ENCODE measurements at places on chromosomes 13 and 19.

GRCh38 chr13:110390567-110390966 is 83.5 kb downstream of the COL4A2 start:
- DNase-seq: no peak

DNA sequence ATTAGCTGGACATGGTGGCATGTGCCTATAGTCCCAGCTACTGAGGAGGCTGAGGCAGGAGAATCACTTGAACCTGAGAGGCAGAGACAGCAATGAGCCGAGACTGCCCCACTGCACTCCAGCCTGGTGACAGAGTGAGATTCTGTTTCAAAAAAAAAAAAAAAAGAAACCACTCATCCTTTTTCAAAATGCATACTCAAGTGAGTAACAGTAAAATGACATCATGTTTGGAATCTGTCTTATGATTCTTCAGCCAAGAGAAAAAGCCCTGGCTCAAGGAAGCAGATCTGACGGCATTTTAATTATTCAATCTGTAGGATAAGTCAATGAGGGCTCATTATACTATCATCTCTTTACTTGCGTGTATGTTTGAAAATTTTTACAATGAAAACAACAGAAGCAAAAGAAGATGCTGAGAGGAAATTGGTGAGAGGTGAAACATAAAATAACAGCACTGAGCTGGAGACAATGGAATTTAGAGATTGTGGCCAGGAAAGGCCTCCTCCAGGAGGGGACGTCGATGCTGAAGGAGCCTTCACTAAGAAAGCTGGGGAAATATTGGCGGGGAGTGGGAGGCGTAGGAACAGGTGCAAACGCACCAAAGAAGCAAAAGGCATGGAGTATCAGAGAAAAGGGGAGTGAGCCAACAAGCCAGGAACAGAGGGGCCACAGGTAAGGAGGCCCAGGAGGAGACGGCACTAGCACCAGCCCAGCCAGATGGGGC is 12.9 kb upstream of the CCNE1 start:
- DNase-seq: no peak

DNA sequence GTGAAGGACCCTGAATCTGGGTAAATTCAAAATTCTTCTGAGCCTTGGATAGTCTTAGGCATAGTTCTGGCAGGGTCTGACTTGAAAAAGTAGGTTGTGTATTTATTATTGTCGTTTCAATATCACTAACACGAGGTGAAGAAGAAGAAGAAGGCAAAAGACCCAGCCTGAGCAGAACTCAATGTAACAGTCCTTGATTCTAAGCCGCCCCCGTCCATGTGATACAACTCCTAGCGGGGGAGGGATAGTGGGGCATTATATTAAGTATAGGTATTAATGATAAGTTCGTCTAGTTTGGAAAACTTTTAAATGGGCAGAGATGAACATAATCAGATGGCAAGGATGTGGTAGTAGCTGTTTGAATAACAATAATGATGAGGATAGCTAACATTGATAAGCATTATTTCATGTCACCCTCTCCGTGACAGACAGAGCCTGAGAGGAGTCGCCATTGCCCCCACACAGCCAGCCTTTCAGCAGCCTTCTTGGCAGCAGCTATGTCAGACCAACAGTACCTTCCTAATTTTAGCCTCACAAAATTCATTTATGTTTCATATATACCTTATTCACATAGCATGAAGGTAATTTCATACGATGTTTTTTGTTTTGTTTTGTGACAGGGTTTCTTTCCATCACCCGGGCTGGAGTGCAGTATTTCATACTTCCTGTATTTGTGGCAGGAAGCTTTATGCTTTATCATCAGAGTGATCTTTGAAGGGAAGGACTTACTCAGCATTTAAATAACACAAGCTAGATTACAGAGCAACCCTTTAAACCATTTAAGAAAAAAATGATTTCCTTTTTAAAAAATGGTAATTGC is 64.4 kb upstream of the NPAS1 start:
- DNase-seq: no peak

DNA sequence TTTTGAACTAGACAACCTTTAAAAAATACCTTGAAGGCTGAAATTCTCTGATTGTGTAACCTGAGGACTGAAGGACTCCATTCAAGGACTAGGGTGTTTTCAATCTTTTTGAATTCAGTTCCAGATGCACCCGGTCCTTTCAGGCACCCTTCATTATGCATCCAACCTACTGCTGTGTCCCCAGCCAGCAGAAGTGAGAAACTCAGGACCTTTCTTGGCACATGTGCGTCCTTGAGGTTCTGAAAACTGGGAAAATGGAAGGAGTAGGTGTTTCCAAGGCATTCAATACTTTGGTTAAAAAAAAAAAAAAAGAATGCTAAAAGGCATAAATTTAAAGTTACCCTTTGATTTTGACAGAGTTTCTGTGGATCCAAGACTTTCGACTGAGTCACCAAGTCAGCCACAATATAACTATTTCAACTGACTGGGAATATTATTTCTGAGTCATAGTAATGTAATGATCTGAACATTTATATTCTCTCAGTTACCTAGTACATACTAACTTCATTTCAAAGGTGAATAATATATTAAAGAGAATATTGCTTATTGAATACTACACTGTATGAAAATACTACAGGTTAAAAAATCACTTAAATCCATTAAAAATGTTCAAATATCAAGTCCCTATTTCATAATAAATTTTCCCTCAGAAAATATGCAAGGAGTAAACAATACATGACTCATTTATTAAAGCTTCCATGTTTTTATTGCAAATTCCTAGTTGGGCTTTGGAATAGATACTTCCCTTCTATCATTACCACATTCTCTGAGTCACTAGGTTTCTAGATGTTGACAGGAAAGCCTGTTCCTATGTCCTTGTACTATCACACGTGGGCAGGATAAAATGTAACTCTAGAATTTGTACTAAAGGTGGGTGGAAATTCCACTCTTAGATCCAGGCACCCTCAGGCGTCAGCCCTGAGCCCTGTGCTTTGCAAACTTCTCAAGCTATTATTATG is 2.4 kb upstream of the ITGBL1 start:
- DNase-seq: no peak

GRCh38 chr19:1211494-1212234 is 6.1 kb downstream of the STK11 start:
- no peak for DNase-seq

- DNase-seq: no peak
These were observed 462.5 kb upstream of the SLITRK5 start for GRCh38 chr13:87208636-87209035.

GRCh38 chr19:45217193-45217956 is 27.8 kb downstream of the EXOC3L2 start:
- no peak for DNase-seq

DNA sequence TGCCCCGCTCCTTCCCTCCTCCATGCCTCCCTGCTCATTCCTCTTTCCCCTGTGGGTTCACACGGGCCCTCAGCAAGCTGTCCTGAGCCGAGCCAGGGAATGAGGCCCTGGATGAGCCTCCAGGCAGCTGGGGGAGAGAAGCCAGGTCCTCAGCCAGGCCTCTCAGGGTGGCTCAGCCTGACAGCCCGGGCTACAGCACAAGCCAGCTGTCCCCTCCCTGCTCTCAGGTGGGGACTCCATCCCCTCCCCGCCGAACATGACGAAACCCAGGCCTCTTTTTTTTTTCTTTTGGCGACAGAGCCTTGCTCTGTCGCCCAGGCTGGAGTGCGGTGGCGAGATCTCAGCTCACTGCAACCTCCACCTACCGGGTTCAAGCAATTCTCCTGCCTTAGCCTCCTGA is 40.0 kb upstream of the MATK start:
- no peak for DNase-seq

- peak; percentile 38 for DNase-seq
These were observed 4.0 kb upstream of the GRIN3B start for GRCh38 chr19:996051-996838.

- no peak for DNase-seq
These were observed 60.6 kb downstream of the MBNL2 start for GRCh38 chr13:97282705-97283104.

DNA sequence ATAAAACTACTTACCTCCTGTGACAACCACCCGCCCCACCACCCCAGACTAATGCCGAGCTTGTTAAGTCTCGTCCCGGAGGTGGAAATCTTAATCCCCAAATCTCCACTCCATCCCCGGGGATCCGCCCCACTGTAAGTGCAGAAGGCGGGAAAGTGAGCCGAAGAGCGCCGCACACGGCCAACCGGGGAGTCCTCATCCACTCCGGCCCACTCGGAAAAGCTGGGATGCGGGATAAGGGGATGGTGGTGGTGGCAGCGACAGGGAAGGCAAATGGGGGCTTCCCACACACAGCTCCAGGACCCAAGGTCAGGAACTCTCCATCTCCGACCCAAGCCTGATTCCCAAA is 621 bp downstream of the FBL start:
- DNase-seq: no peak

GRCh38 chr13:24199016-24199415 is 38.5 kb downstream of the SPATA13 start:
- no peak for DNase-seq

GRCh38 chr13:50910485-50910805 is 854 bp downstream of the RNASEH2B start:
- no peak for DNase-seq

- no peak for DNase-seq
These were observed 176.8 kb upstream of the PCDH20 start for GRCh38 chr13:61592489-61592888.

DNA sequence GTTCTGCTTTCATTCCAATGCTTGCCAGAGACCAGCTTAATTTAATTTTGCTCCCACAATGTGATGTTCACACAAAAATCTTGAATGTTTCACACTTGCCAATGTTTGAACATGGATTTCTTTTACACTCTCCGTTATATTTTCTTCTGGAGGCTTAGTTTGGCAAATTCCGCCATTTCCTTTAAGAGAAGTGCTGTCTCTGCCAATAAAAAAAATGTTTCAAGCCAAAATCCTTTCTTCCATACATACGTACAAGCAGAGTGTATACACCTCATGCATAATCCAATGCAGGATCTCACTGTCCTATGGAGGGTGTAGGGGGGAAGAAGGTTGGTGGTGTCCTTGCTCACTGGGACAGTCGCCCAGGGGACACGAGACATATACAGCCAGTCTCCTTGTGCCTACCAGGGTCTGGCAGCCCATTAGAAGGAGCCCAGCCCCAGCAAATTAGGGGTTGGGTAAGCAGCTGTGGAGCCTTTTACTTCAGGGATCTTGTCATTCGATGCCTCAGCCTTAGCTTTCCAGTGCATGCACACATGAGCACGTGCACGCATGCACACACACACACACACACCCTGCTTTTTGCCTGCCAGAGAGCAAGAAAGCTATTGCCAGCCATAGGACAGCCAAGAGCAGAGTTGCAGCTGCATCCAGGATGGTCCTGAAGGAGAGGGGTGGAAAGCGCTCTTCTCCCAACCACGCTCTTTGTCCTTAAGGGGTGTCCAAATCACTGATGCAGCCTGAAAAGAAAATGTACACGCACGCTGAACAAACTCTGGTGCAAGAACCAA is 208.3 kb downstream of the FOXO1 start:
- DNase-seq: no peak

- DNase-seq: no peak
These were observed 181.9 kb upstream of the RNF113B start for GRCh38 chr13:98358937-98359336.

GRCh38 chr19:44712864-44713515 is 14.0 kb downstream of the CEACAM16 start:
- DNase-seq: no peak

GRCh38 chr13:109910194-109910593 is 123.8 kb upstream of the IRS2 start:
- no peak for DNase-seq

GRCh38 chr19:54921082-54921481 is 15.1 kb downstream of the NCR1 start:
- no peak for DNase-seq

DNA sequence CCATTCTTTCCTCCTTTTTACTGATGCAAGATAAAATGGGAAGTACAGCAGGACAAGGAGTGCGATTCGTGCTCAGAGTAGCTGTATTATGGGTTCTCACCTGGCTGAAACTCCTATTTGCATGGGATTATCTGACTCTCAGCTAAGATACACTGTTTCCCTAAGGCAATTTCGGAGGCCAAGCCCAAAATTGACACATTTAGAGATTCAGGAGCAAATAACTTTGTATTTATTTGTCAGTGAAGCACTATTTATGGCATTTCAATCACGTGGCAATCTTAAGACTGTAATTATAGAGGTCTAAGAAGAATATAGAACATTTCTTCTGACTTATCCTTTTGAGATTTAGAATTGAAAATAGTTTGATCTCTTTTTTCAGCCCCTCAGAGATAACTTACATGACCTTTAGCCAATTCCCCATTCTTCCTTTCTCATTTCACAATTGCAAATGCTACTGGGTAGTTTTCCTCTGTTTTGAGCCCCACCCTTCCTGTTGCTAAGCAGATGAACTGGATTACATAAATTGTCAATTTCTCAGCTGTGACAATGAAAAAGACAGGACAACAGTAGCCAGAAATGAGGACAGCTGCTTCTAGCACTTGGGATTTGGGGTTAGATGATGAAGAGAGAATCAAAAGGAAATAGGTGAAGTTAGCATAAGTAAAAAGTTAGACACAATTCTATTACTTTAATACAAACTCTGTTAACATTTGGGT is 122.7 kb upstream of the FRY start:
- no peak for DNase-seq

GRCh38 chr19:14165990-14166830 is 29.8 kb upstream of the ASF1B start:
- no peak for DNase-seq

- no peak for DNase-seq
These were observed 147.8 kb downstream of the SUCLA2 start for GRCh38 chr13:47853236-47853635.

Measured in stimulated activated CD8-positive, alpha-beta memory T cell treated with anti-CD3 and anti-CD28 coated beads, Interleukin-4, amount 100 ng/mL, for 1 hour (primary cell).